ENCODE measurements at places on chromosomes 3 and 15.

- DNase-seq, result no peak
Measured at GRCh38 chr15:32838820-32839219, 121.0 kb downstream of the GREM1 start.

DNA sequence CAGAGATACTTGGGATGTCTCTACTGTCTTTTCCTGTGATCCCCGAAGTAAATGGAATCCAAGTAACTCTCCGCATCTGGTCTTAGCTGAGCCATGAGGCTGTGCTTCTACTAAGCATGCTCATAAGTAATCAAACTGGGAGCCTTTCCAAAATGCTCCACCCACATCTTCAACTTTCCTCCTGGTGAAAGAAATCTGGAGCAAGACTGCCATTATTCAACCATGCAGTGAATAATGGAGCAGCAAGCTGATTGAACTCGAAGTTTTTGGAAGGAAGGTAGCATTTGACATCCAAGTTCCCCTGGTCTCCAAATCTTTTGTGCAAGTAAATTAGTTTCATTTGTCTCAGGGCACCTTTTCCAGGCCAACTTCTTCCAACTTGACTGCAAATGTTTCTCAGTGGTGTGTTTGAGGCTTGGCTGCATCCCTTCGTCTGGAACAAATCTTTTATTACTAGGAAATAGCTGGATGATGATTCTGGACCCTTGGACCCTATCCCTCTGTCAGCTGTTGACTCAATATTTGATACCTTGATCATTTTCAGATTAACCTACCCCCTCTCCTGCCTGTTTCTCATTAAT, 19.4 kb downstream of the GXYLT2 start:
- DNase-seq, result no peak

- no peak for DNase-seq
Measured at GRCh38 chr15:28182216-28182615, 83.1 kb upstream of the OCA2 start.

- DNase-seq, result no peak
Measured at GRCh38 chr3:116734243-116734642, 24.7 kb downstream of the TUSC7 start.

DNA sequence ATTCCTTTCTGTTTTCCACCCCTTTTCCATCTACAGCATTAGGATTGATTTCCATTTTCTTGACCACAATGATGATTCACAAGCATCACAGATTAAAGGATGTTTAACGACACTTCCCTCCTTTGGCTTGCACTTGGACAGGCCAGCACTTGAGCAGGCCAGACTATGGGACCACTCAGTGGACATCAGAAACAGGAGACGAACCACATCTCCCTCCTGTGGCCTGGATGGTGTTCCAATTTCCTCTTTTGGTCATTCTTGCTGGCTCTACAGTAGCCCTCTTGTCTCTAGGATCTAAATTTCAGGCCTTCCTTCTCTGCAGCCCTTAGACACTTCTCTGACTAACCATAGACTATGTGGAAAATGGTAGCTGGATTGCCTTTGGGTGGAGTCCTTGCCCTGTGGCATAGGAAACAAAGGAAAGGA, 78.8 kb upstream of the BOC start:
- no peak for DNase-seq

DNA sequence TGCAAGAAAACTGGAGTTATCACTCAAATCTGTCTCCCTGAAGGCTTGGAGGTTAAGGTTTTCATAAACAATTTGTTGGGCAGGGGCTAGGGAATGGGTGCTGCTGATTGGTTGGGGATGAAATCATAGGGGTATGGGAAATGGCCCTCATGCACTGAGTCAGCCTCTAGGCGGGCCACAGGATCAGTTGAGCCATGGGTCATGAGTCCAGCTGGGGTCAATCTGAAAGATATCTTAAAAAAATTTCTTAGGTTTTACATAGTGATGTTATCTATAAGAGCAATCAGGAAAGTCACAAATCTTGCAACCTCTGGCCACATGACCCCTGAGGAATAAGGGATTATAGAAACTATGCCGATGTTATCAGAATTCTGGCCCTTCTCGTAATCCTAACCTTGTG, 491.7 kb downstream of the ZIC1 start:
- no peak for DNase-seq

GRCh38 chr3:16704941-16705340, 99.7 kb upstream of the DAZL start:
- DNase-seq, result peak; percentile 55

- DNase-seq, result no peak
Measured at GRCh38 chr3:113264283-113265131, 53.1 kb downstream of the BOC start.

DNA sequence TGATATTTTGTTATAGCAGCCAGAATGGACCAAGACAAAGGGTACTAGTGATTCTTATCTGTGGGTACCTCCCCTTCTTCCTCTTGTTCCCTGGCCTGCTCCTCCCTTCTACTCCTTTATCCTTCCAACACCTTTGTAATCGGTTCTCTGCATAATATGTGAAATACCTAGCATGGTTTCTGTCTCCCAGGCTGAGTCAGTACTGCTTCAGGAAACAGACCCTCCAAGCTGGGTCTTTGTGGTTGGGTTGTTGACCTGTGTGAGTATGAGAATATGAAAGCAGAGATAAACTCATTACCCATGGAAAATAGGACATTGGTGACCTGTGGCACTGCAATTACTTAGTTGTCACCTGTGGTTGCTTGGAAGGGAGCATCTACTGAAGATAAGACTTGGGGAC, 69.3 kb upstream of the KLF13 start:
- no peak for DNase-seq

GRCh38 chr3:108006881-108007331, 83.9 kb downstream of the CD47 start:
- peak; percentile 68 for DNase-seq

- no peak for DNase-seq
Measured at GRCh38 chr15:92693691-92694331, 38.2 kb upstream of the FAM174B start.

GRCh38 chr3:25419251-25419650, 8.8 kb upstream of the RARB start:
- DNase-seq, result no peak

DNA sequence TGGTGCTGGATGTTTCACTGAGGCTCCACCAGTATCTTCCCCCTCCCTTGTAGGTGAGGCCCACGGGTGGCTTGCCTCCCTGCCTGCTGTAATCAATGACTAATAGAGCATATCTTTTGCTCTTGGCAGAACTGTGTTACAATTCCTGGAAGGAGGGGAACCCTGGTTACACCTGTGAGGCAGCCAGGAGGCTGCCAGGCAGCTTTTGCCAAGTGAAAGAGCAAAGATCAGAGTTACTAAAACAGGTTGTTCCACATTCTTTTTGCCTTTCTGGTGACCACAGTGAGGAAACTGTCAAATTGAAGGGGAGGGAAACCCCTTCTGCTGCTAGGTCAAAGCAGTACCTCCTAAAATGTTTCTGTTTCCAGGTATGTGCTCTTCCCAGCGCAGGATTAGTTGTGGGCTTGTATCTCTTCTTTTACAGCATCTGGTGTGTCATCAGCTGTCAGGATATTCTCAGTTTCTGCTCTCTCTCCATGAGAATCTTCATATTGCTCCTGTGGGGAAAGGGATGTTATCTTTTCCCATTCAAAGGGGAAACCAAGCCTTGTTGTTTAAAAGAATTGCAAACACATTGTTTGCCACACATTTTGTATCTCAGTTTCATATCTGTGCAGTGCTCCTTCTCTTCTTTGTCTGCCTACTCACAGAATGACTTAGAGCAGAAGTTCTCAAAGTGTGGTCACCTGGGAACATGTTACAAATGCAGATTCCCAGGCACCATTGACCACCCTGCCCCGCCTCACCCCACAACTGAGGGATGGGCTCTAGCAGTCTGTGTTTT, 137.4 kb upstream of the UMPS start:
- no peak for DNase-seq

DNA sequence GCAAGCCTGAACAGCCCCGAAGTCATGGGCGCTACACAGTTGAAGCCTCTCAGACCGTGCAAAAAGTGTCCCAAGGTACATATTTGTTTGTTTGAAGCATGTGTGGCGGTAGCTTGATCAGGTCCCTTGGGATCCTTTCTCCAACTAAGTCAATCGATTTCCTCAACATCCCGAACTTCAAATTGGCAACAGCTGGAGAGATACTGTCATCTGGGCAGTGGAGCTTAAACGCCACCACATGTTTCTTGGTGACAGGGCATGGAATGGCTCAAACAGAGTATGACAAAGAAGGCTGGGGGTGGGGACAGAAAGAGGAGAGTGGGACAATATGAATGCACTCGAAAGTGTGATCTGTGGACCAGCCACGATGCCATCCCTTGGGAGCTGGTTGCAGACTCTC, 84.9 kb upstream of the PSMD6 start:
- no peak for DNase-seq

DNA sequence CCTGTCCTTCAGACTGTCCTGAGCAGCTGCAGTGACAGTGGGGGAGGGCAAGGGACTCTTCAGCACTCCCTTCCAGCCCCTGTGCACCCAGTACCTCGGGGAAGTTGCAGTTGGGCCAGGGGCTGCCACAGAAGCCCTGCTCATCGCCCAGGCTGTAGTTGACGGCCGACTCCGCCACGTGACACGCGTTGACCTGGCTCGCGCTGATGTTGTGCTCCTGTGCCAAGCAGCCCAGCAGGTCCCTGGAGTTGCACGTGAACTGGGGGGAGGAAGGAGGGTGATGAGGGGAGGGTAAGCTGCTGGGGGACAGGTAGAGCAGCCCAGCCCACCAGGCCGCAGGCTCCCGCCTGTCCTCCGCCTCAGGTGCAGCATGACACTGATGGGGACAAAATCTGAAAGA, 101.2 kb downstream of the SEC22A start:
- DNase-seq, result no peak

DNA sequence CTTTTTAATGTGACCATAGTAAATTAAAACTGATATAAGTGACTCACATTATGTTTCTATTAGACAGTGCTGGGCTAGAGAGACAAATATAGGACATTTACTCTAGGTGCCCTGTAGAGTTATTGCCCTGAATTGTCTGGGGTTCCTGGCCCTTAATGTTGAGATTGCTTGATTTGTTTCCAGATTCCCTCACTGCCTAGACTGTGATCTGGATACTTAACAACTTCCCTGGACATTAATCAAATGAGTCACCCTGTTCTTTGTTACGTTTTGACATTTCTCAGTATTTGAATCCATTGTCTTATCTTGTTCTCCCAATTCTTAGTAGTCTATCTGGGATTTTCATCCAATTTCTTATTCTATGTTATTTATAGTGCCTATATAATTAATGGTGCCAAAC, 65.8 kb downstream of the DTWD1 start:
- no peak for DNase-seq

- DNase-seq, result no peak
Measured at GRCh38 chr3:189457201-189457607, 174.0 kb upstream of the TP63 start.

GRCh38 chr15:31338879-31339557, 12.4 kb downstream of the KLF13 start:
- peak; percentile 88 for DNase-seq

- no peak for DNase-seq
Measured at GRCh38 chr3:125349556-125350165, 25.5 kb downstream of the ZNF148 start.

GRCh38 chr15:76337059-76337695, 604 bp downstream of the ISL2 start:
- peak; percentile 44 for DNase-seq

DNA sequence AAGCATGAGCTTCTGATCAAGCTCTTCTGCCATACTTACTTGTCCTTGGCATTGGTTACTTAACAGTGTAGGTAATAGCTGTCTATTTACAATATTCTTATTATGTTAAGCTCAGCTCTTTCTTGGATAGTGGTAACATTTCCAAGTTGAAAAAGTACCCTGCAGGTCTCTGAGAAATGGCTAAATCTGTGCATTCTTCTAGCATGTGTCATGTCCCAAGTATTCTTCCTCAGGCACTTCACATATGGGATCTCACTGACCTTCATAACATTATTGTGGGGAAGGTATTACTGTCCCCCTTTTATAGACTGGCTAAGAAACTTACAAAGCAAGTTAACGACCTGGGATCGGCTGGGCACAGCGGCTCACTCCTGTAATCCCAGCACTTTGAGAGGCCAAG, 236.1 kb downstream of the RORA start:
- DNase-seq, result no peak

DNA sequence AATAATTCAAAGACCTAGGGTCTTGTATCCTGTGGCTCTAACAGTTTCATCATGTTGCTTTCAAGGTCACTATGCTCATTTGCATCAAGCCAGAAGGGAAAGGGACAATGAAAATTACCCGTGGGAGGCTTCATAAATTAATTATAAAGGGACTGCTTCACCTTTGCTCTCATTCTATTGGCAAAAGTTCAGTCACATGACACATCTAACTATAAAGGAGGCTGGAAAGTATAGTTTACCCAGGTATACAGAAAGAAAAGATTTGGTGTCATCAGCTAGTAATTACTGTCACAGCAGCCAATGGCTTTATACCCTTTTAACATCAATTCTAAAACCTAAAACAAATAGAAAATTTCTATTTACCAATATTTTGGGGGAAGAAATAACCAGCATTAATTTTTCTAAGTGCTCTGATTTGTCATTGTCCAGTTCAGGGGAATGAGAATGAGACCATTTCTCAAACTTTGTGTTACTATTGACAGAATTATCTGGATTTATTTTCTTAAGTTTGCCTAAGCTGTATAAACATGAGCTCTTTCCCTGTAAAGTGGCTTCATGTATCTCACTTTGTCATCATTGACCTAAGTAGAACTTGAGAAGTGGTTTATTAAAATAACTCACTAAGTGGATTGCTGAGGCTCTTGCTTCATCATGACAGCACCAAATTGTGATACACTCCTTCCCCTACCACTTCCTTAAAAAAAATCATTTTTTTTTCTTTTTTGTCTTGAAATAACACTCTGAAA, 257.7 kb upstream of the PEX5L start:
- DNase-seq, result no peak

- no peak for DNase-seq
Measured at GRCh38 chr3:61807865-61808276, 246.5 kb downstream of the PTPRG start.

DNA sequence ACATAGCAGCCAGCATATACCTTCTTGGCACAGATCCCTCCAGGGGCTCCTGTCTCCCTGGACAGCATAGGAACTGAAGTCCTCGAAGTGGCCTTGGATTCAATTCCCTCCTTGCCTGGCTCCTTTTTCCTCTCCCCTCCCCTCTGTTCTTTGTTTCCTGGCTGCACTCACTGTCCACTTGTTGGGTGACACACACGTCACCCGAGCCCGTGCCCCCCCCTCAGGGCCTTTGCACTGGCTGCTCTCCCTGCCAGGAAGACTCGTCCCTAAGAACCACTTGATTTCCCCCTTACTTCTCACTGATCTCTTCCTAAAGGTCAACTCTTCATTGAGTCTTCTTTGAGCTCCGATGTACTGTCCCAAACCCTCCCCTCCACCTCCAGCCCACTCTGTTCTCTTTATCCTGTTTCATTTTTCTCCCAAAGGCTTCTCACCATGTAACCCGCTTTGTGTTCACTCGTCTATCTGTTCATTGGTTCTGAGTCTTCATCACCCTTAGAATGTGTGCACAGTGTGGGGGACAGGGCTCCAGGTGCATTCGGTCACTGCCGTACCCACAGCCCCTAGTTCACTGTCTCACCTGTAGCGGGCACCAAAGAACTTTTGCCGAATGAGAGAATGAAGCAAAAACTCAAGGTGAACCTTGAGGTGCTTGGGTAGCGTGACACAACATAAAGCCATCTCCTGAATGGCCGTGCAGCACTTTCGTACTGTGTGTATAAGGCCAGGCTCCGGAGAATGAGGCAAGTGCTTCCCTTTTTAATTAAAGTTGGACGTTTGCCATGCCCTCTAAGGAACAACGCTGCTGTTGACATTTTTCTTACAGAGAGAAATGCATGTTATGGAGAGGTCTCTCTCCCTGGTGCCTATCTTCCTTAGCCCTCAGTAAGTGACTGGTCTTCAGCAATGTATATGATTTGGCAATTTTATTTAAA, 74.0 kb downstream of the CHRNA7 start:
- peak; percentile 2 for DNase-seq

GRCh38 chr3:88767746-88768145, 339.7 kb upstream of the EPHA3 start:
- DNase-seq, result no peak

All from inflammatory macrophage treated with lipopolysaccharide for 1 hour (primary cell).